ENCODE measurements at places on chromosomes 5 and 9.

DNA sequence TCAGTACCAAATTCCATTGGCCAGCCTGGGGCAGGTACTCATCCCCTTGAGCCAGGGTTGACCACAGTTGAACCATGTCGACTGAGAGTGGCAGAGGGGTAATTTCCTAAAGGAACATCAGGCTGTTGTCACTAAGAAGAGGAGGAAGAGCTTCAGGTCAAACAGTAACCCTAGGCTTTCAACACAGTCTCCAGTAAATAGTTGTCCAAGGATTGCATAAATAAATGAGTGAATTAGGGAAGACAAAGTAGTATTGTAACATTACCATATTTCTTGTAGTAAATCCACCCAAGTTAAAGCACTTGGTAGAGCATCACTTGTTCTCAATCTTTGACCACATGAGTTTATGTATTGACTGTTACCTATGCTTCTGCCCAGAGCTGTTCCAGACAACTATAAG lies 7.4 kb downstream of the PSAT1 start:
- no peak for DNase-seq

GRCh38 chr5:44536650-44537260 lies 147.5 kb upstream of the FGF10 start:
- DNase-seq: no peak

- DNase-seq: no peak
These were observed 61.5 kb downstream of the TENT4A start for GRCh38 chr5:6774721-6775204.

- no peak for DNase-seq
These were observed 30.0 kb downstream of the FABP6 start for GRCh38 chr5:160259341-160259740.

- DNase-seq: no peak
These were observed 126.0 kb downstream of the NR3C1 start for GRCh38 chr5:143277536-143277935.

GRCh38 chr5:7753596-7753995 lies 97.3 kb downstream of the CFAP90 start:
- DNase-seq: no peak

GRCh38 chr9:77614645-77615044 lies 33.5 kb downstream of the GNA14 start:
- DNase-seq: no peak
